Cortex of kidney (tissue), 1 donor: ENCODE measurements at places on chromosomes 1 and 21.

- no peak for DNase-seq
Observed at GRCh38 chr1:94335447-94335846, 82.7 kb upstream of the ABCD3 start.

GRCh38 chr1:183732236-183732880 lies 72.6 kb upstream of the RGL1 start:
- no peak for DNase-seq

- no peak for DNase-seq
Observed at GRCh38 chr21:26732432-26733221, 112.6 kb downstream of the ADAMTS1 start.

DNA sequence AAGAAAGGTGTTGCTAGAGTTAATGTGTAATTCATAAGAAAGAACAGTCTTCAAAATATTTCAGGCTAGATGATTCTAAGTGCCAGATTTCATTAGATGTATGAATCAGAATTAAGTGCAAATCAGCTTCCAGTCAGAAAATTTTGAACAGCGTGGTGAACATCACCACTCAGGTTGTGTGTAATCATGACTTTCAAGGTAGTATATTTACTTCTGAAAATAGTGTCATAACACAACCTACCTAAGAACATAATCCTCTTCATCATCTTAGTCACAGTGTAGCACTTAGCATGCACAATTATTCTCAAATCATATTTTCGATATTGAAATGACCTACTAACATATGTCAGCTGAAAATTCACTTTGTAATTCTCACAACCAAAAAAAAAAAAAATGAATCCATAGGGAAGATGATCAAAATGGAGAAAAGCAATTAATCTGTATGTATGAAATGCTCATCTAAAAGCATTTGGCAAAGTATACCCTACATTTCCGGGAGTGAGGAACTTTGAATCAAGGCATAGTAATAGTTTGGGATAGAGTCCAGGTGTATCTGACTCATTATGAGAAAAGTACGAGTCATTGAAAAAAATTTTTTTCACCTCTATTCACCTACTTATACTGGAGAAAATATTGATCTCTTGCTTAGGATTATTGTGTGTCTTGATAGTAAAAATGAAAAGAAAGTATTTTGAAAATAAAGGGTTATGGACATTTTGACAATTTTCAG lies 221.8 kb upstream of the CHRM3 start:
- no peak for DNase-seq

DNA sequence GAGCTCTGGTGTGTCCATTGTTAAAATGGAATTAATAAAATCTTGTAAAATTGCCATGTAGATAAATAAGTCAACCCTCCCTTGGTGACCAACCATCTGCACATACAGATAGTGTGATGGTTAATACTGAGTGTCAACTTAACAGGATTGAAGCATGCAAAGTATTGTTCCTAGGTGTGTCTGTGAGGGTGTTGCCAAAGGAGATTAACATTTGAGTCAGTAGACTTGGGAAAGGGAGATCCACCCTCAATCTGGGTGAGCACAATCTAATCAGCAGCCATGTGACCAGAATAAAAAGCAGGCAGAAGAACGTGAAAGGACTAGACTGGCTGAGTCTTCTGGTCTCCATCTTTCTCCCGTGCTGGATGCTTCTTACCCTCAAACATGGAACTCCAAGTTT lies 174.8 kb downstream of the LTN1 start:
- DNase-seq, result no peak

- DNase-seq, result no peak
Observed at GRCh38 chr1:58901008-58901407, 117.2 kb upstream of the JUN start.

DNA sequence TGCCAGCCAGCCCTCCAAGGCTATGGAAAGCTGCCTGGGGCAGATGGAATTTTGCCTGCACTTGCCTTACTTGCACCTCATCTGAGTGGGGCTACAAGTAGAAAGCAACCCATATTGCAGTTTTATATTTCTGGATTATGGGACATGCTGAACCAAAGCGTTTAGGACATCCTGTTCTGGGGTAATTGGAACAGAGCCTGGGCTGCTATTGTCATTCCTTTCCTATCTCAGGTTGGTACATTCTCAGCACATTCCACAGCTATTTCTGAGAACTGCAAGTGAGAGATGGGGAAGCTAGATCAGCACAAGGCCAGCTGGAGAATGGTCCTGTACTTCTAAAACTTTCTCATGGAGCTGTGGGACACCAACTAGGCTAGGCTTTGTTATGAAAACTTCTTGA lies 713.8 kb downstream of the KCNT2 start:
- DNase-seq, result no peak

DNA sequence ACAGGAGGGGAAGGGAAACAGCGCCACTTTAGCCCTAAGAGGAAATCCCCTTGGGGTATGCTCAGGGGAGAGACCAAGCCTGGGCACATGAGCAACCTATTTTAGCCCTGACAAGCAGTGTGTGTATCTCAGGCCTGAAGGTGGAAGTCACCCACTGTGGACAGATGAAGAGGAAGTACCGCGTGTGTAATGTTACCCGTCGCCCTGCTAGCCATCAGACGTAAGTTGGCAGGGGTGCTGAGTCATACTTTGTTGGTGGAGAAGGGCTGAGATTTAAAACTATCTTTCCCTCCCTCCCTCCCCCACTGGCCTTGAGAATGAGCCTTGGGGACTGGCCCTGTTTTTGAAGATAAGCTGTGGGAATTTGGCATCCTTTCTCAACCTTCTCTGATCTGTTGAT lies 11.2 kb downstream of the AGO1 start:
- no peak for DNase-seq

- DNase-seq, result no peak
Observed at GRCh38 chr1:30751830-30752650, 5.5 kb downstream of the LAPTM5 start.

GRCh38 chr1:36702963-36703362 lies 220.2 kb upstream of the CSF3R start:
- DNase-seq, result no peak

DNA sequence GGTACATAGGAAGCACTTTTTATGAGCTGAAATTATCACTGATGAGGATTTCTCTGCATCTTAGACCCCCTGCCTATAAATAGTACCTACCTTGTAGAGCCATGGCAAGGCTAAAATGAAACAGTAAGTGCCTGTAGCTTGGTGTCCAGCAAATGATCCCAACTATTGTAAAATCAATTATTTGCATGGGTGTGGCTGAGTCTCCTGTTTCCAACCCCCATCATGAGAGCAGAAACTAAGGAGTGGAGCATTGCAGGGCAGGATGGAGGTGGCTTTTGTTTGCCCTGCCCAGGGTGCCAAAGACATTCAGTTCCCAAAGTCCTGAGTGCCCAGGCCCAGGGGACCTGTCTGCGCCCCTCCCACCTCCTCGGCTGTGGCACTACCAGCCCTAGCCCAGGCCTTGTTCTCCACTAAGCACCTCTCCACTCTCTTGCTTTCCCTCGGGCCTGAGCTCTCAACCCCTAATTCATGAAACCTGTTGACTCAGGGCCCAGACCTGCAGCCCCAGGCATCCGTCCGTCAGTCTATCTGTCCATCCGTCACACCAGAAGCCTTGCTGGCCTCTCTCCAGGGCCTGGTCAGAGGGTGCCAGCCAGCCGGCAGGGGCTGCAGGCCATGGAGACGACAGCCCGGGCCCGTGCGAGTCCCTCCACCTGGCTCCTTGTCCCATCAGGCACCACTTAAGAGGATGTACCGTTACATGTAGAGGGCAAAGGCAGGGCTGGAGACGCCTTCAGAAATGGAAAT lies 39.6 kb downstream of the PAX7 start:
- DNase-seq, result no peak

DNA sequence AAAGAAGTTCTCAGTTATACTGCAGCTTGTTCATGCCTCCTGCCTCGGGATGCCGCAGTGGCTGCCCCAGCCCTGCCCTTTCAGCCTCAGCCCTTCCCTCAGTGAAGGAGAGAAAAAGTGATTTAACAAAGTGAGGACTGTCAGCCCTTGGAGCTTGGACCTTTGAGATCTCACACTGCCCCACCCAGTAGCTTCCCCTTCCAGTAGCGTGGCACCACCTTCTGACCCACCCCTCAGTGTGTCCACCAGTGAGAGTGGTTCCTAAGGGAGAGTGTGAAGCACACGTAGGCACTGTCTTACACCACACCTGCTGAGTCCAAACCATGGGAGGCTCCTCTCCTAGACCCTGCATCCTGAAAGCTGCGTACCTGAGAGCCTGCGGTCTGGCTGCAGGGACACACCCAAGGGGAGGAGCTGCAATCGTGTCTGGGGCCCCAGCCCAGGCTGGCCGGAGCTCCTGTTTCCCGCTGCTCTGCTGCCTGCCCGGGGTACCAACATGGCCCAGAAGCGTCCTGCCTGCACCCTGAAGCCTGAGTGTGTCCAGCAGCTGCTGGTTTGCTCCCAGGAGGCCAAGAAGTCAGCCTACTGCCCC lies at the start of gene CDA:
TSS of gene CDA (plus strand) at position 464 of the 592 bp plus-strand sequence. CDS start at position 497, 33 bp downstream.
- DNase-seq, result no peak

DNA sequence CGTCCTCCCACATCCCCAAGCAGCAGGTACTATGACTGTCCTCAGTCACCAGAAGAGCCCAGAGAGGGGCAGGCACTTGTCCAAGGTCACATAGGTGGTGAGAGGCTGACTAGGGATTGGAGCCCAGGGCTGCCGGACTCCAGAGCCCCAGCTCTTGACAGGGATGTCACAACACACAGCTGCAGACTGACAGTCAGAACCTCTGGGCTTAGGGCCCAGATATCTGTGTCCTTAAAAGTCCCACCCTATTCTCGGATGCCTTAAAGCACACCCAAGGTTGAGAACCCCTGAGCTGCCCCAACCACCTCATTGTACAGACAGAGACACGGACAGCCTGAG lies 622.9 kb downstream of the MATN1 start:
- no peak for DNase-seq

DNA sequence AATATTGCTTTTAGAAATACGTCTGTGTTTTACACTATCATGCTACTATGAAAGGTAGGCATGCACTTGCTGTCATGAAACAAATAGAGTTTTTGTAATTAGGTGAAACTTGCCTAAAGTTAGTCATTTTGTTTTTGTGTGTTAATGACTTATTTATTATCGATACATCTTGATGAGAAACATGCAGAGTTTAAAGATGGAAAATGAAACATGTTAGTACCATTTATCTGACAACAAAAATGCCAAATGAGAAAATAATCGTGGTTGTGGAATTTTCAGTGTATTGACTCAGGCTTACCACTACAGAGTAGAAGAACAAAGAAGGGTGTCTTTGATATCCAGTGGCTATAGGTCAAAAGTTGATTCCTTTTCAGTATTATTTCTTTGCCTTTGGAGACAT lies 105.5 kb downstream of the NCAM2 start:
- no peak for DNase-seq

- DNase-seq, result no peak
Observed at GRCh38 chr1:214004795-214005194, 17.0 kb downstream of the PROX1 start.

- no peak for DNase-seq
Observed at GRCh38 chr1:5552787-5553484, 439.3 kb downstream of the NPHP4 start.

DNA sequence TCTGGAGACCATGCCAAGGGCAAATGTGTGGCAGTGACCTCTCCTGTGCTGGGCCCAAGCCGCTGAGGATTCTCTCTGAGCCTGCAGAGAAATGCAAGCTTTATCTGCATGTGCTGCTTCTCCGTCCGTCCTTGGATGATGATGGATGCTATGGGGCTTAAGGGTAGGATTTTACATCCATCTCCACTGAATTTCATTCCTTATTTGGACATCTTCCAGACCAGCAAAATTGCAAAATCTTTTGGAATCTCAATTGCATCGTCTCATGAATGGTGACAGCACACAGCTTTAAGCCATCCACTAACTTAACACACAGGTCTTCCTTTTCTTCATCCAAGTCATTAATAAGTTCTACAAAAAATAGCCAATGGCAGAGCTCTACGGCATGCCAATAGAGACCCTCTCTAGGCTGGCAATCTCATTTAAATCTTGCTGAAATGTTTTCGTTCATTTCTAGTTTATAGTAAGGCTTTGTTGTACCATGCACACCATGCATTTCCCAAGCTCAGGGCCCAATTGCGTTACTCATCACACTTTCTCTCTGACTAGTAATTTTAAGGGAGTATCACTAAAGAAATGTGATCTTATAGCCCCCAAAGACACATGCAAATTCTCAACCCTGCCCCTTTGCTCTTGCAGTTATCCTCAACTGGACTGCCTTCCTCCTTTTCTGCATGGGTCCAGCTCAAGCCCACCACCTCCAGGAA lies 11.1 kb downstream of the BATF3 start:
- no peak for DNase-seq

- DNase-seq, result no peak
Observed at GRCh38 chr21:36879827-36880226, 86.6 kb downstream of the HLCS start.

DNA sequence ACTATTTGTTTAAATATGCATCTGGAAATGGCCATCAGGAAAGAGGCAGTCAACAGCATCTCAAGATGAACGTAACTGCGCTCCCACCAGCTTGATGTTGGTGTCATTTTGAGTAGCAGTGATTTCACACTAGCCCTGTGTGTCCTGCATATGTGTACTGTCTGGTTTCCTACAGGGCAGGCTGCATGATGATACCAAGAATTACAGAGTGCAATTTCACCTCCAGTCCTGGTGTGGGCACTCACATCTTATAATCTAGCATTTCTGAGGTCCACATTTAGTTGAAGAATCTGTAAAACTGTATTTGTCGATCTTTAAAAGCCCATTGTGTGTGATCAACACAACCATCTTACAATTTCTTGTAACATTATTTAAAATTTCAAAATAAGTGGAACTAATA lies 336.4 kb downstream of the PAPPA2 start:
- DNase-seq, result no peak

GRCh38 chr21:42455196-42455595 lies 40.8 kb downstream of the RSPH1 start:
- no peak for DNase-seq

DNA sequence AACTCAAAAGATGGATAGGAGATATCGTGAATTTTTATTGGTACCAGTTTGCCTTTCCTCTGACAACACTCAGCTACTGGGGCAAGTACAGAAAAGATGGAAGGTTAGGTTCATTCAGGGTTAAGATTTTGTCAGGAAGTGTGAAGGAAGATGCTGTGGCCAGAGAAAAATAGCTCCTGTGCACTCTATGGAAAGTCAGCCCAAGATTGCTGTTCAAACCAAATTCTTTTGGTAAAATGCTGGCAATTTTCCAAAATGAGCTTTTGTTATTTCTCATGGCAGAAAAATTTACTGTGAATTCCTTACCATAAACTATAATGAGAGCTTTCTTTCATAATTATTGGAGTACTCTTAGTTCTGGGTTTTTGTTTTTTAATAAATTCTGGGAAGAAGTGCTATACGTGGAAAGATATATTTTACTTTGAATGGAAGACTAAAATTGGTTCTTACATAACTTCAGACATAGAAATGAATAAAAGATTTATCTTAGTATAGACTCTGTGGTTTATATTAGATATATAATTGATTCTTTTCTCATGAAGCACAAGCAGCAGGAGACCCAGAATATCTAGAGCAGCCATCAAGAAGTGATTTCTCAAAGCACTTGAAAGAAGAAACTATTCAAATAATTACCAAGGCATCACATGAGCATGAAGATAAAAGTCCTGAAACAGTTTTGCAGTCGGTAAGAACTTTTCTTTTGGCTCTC lies 112.2 kb downstream of the USP25 start:
- no peak for DNase-seq

GRCh38 chr1:48073798-48074530 lies 76.8 kb upstream of the TRABD2B start:
- no peak for DNase-seq
